ENCODE measurements at places on chromosomes 3 and 15. TPM values are rescaled to one million over a fixed set of nuclear protein-coding genes. Genes with fewer than 3 reads are reported as not detected.

Gene NANOGP8
- total RNA-seq, result not detected

Gene PRKAR2A
- total RNA-seq, result 43.4 TPM

Gene GOLGA8R
- total RNA-seq, result 0.33 TPM

Gene GOLGA8J
- not detected for total RNA-seq

Gene AADAC
- 138 TPM for total RNA-seq

Gene HRH1
- total RNA-seq, result 20.6 TPM

Gene AGBL1
- total RNA-seq, result not detected

Gene EPHA6
- total RNA-seq, result not detected

Gene FBXW12
- total RNA-seq, result 0.27 TPM

Gene LRRC57
- total RNA-seq, result 21.6 TPM

Gene NEK10
- total RNA-seq, result 27.1 TPM

Gene SLC12A1
- under 0.01 TPM for total RNA-seq

Gene SPESP1
- 0.98 TPM for total RNA-seq

Gene ZNF280D
- 30.9 TPM for total RNA-seq

Gene TGM5
- not detected for total RNA-seq

Gene POC1A
- 10.0 TPM for total RNA-seq

Gene MOBP
- total RNA-seq, result not detected

Gene CPEB1
- 40.9 TPM for total RNA-seq

Gene SNX33
- total RNA-seq, result 35.2 TPM

Gene BTLA
- total RNA-seq, result not detected

Gene TXNRD3
- total RNA-seq, result 27.9 TPM

Gene GABRR3
- total RNA-seq, result not detected

Gene TRIM42
- not detected for total RNA-seq

Gene GPD1L
- 10.3 TPM for total RNA-seq

Gene DUOXA2
- total RNA-seq, result not detected

Gene IL17RE
- total RNA-seq, result 1.5 TPM

Gene DUOXA1
- 0.36 TPM for total RNA-seq

Gene LEKR1
- total RNA-seq, result 0.81 TPM
